ENCODE measurements at places on chromosomes 3 and 15.
A peak's percentile ranks its signal among the peaks of the same experiment; 100 is the strongest.

DNA sequence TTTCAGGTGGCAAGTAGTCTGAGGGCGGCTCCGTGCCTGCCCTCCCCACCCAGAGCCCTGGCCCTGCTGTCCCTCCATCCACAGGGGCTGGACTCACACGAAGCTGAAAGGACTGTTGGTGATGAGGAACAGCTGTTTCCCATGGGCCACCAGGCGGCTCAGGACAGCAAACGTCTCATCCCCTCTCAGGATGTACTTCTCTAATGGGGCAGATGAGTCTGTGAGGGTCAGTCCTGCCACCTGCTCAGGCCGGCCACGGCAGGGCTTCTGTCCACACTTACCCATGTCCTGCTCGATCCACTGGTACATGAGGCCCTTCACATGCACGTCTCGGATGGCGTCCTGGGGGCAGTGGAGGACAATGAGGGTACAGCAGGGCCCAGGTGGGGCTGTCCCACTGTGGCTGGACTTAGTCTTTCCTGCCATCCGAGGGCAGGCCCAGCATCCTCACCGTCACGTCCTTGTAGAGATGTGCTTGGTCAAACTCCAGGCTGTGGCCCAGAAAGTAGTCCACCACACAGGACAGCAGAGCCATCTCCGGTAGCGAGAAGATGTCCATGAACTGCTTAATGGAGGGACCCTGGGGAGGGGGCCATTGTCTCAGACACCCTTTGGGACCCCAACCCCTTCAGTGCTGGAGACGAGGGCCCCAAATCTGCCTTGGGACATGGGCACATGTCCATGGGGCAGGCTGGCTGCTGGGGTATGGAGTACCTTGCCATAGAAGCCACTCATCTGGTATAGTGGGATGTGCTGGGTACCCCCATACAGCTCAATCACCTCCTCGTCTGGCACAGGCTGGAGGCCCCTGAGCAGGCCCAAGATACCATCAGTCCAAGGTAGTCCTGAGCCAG lies 5.7 kb downstream of the NT5DC2 start:
- no peak for DNase-seq

DNA sequence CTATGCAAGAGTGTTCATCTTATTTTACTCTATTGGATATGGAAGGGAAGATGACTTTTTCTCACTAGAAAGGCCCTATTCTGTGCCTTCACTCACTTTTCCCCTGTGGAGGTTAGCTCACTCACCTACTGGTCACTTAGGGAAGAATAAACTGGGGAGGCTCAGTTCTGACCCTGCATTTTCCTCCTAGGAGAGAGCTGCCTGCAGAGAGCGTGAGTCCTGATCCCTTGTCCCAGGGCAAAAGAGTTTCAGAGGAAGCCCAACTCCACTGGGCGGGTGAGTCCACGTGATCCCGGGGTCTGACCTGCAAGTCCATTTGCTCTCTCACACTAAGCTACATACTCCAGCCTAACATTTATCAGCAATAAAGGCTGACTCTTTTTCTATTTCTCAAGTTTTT lies 8.4 kb downstream of the MORC1 start:
- DNase-seq = no peak

- no peak for DNase-seq
Observed at GRCh38 chr3:197959500-197959890, 522 bp upstream of the LMLN start.

- no peak for DNase-seq
Observed at GRCh38 chr15:70748281-70748747, 15.0 kb downstream of the UACA start.

- DNase-seq = no peak
Observed at GRCh38 chr3:3800080-3800455, 837 bp downstream of the LRRN1 start.

DNA sequence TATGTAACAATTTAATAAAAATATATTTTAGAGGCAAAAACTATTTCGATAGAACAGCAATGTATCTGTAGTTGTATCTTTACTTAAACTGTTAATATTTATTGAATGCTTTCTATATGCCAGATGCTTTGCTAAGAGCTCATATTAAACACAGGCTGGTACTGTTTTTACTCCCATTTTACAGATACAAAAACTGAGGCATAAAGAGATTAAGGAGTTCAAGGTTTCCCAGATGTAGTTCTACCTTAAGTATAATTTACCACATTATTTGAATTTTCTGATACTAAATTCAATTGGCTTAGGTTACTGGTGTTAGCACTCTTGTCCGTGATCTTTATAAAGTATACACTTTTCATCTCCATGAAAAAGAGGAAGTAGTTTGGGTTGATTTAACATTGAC lies 149.8 kb downstream of the ROBO2 start:
- DNase-seq = no peak

- no peak for DNase-seq
Observed at GRCh38 chr15:65076486-65077290, at the start of gene KBTBD13. Gene KBTBD13 (plus strand): TSS chr15:65076746. CDS start chr15:65076816, 70 bp downstream.

DNA sequence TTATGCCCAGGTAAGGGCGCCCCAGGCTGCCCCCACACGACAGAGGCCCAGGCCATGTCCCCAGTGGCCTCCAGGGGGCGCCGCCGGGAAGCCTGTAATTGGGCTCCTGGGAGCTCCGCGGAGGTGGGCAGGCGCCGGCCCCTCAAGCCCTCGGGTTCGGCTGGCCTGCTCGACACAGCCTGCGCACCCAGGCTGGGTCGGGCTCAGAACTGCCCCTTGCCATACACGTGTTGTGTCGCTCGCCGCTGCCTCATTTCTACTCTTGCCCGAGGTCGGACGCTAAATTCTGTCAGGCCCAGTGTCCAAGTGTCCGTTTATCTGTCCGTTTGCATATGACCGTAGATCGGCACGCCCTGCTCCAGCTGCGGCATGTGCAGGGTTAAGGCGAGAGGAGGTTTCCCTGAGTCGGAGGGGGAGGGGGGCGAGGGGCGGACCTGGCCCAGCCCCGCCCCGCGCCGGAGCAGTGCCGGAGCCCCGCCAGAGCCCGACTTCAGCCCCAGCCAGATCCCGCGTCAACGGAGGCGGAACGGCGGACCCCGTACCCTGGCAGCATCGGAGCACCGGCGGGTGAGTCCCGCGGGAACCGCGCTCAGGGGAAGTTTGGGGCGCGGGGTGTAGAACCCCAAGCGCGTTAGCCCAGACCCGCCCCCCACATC lies at the start of gene KLHDC8B:
TSS of gene KLHDC8B (plus strand) at position 480 of the 656 bp plus-strand sequence. CDS start 1,172 bp downstream, outside the sequence.
- peak; percentile 52 for DNase-seq

DNA sequence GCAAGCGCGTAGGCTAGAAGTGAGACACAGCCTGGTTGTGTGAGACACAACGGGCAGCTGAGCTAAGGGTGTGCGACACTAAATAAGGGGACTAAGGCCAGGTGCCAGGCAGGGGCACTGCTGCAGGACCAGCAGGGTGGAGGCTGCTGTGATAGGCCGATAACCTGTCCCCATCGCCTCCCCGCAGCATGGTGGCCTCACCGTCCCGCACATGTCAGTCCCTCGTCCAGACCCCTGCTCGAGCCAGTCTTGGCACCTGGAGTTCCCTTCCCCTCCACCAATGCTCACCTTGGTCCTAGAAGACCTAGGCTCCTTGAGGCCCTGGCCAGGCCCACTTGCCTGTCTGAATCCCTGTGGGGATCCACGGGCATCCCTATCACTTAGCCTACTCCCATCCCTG lies 96.1 kb downstream of the HMG20A start:
- no peak for DNase-seq

- no peak for DNase-seq
Observed at GRCh38 chr3:169091196-169091823, 572.2 kb downstream of the MECOM start.

DNA sequence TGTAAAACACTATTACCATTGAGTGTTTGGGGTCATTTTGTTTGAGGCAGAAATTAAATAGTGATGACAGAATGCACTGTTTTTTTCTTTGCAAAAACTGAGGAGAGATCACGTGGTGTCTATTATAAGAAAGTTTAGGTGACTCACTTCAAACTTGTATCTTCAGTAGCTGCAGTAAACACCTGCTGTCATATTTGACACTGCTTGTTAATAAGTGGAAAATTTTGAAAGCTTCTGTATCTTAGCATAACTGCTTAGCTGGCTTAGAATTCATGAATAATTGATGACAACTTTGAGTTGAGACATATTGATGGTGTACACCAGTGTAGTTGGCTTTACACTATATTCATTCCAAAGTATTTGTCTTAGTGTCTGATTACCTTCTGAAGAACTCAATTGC lies 29.7 kb upstream of the MDFIC2 start:
- no peak for DNase-seq

- DNase-seq = peak; percentile 35
Observed at GRCh38 chr15:80970018-80970657, 19.5 kb downstream of the MESD start.

- no peak for DNase-seq
Observed at GRCh38 chr3:195394024-195394423, 48.8 kb downstream of the ACAP2 start.

DNA sequence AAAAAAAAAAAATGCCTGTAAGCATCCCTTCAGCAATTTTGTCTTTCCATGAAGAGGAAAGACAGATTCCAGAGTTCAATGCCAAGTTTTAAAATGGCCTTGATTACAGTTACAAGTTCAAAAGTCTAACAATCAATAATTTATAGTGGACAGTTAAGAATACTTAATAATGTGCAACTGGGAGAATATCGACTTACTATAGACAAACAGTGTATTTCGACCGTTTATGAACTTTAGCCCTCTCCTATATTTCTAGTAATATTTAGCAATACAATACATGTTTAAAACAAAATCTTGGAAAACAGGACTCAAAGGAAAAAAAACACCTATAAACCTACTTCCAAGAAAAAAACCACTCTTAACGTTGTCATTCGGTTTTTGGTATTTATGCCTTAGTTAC lies 1.5 kb downstream of the PBRM1 start:
- no peak for DNase-seq

GRCh38 chr3:136957751-136958288 lies at the start of gene IL20RB:
Gene IL20RB (plus strand): TSS chr3:136957983. CDS start chr3:136958114, 131 bp downstream.
- no peak for DNase-seq

- no peak for DNase-seq
Observed at GRCh38 chr3:193829781-193830180, 236.8 kb downstream of the OPA1 start.

GRCh38 chr3:2362122-2362521 lies 263.5 kb downstream of the CNTN4 start:
- DNase-seq = no peak

- DNase-seq = no peak
Observed at GRCh38 chr3:171056528-171056927, 30.0 kb upstream of the SLC2A2 start.

DNA sequence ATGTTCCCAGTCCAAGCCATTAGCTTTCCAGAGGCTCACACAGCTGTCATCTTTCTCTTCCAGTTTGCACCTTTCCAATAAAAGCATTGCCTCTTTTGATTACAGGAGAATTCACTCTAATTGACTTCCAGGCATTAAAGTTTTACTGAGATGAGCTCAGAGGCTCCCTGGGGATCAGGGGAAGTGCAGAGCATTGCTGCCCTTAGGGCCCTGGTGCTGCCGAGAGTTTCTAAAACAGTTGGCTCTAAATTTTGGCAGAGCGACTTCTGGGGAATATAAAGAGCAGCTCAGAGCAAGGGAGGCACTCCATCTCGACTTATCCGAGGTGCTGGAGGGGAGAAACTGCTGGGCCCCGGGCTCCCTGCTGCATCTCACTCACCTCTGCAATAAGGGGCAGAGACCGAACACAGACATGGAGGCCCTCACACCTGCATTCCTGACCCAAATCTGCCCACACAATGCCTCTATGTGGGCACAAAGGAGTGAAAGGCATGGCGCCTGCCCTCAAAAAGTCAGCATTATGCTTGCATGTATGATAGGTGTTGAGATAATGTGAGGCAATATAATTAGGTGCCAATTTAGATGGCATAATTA lies 61.7 kb downstream of the SCN11A start:
- no peak for DNase-seq

DNA sequence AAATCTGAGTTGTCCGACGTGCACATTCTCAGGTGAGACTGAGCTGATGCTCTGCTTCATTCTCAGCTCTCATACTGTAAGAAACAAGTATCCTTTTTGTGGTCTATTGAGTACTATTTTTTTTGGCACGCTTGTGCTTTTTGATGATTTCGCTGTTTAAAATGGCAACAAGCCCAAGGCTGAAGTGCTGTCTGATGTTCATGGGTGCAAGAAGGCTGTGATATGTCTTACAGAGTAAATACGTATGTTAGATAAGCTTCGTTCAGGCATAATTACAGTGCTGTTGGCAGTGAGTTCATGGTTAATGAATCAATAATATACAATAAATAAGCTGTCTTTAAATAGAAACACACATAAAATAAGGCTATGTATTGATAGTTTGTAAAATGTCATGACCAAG lies 27.2 kb downstream of the AQR start:
- DNase-seq = no peak

DNA sequence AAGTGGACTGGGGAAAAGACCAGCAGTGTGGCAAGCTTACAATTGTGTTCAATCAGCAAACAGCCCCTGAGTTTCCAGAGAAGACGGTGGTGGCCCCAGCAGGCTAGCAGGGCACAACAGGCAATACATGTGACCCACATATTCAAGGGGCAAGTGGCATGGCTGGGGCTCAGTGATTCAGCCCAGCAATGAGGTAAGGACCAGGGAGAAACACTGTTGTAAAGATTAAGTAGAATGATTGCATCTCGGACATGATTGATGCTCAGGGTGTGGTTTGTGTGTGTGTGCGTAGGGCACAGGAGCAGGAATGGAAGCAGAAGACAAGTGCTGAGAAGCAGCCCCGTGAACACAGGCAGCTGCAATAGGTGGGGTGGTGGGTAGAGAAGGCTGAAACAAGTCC lies 37.9 kb downstream of the KLHL6 start:
- DNase-seq = no peak

DNA sequence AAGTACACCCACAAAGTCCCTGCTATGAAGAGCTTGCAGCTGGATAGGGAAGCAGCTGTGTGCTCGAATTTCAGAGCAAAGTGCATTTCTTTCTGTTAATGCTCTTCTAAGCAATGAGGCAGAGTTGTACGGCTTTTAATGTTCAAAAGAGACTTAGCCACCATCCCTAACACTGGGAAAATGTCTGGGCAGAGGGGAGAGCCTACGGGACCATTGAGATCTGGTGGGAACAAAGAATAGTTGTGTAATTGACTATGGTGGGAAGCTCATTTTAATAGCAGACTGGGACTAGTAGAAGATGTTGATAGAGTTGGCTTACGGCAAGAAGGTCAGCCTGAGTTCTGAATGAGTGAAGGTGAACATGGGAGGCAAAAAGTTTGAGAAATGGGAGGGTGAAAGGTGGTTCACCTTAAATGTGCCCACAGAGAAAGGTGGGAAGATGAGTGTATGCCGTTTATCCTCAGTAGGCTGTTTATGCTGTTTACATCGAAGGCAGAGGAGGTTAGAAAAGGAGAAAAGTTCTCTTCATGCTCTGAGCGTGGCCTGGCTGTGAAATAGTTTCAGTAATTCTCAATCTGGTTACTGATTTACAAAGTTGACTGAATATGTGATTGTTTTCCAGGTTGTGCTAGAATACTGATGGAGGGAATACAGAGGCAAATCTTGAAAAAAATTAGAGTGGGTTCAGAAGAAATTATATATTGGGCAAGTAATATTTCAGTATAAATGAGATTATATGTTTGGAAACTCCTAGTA lies 22.9 kb upstream of the UTS2B start:
- DNase-seq = no peak

- DNase-seq = no peak
Observed at GRCh38 chr3:41324156-41324475, 124.8 kb downstream of the CTNNB1 start.
